Activated T-helper 9 cell treated with anti-CD3 and anti-CD28 coated beads, Interleukin-2, amount 50 U/mL, for 16 hours (primary cell): ENCODE measurements at places on chromosomes 6 and 20.

GRCh38 chr6:103570431-103570830 is 1289.3 kb downstream of the HACE1 start:
- no peak for DNase-seq

GRCh38 chr6:12602951-12603672 is 113.5 kb upstream of the PHACTR1 start:
- no peak for DNase-seq

DNA sequence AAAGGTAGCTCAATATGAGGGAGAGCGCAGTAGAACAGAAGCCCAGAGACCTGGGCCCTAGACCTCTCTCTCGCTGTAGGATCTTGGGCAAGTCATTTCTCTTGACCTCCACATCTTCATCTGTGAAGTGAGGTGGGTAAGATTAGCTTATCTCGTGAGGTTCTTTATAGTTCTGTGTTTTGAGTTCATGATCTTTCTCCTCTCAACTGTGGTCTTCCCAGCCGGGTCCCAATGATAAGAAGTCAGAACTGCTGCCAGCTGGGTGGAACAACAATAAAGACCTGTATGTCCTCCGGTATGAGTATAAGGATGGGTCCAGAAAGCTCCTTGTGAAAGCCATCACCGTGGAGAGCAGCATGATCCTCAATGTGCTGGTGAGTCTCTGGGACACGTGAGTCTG is 6.9 kb downstream of the PSMF1 start:
- no peak for DNase-seq

DNA sequence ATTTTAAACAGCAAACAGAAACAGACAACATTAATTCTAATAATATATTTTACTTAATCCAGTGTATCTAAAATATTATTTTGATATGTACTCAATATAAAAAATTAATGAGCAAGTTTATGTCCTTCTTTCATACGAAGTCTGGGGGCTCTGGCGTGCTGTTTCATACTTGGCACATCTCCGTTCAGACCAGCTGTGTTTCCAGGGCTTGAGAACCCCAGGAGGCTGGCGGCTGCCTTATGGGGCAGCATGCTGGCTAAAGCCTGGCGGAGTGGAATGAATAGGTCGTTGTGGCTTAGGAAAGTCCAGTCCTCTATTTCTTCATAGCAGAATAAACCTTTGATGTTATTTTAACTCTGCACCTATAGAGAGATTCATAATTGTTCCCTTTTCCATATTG is 43.3 kb downstream of the DUSP22 start:
- DNase-seq = no peak

GRCh38 chr6:167937948-167938911 is 59.2 kb upstream of the KIF25 start:
- DNase-seq = no peak

DNA sequence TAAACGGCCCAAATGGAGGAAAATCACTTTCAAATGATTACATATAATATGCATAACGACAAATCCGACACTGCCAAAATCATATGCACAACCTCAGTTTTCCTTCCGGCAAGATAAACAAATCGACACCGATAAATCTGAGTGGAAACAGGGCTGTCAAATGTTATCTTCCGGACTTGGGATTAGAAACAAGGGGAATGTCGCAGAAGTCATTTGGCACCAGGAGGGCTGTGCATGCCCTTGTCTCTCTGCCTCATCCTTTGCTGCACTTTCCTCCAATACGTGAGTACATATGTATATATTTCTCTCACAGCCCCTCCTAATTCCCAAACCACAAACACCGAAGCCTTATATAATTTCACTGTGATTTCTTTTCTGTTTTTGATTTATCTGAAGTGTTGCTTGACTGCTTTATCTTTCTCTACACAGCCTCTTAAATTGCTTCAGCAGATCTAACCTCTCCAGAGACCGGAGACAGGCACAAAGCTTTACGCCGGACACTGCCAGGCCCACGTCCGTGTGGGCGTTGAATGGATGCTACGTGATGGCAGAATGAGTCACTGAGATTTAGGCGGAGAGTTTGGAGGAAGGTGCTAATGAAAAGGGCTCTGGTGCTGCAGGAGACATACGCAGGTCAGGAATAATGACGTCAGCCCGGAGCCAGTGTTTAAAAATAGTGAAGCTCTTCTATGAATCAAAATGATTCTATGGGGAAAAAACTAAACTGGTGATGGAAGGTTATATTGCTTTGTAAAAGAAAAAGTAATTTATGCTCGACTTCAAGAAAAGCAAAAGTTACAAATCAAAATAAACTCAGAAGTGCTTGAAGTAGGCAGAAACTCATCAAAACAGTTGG is 21.0 kb upstream of the PRELID3B start:
- no peak for DNase-seq

DNA sequence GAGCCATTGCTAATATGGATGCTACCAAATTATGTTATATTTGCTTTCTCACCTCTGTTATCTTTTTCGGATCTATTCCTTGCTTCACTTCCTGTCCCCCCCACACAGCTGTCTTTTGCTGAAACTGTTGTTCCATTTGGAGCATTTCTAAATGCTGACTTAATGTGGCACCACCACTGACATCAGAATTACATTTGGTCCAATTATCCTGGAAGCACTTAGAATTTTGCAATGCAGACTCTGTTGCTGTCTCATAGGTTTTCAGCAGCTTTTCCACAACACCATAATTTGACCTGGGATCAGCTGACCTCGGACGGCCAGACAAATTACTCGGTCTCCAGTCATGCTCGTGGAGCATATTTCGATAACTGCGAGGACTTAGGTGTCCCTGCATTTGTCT is 12.8 kb downstream of the KIAA0408 start:
- no peak for DNase-seq

- DNase-seq = no peak
These were observed 59.7 kb upstream of the PTPN1 start for GRCh38 chr20:50450493-50450826.

GRCh38 chr6:158743033-158743651 is 76.0 kb downstream of the EZR start:
- DNase-seq = no peak

- no peak for DNase-seq
These were observed 160.7 kb downstream of the ZFAND3 start for GRCh38 chr6:37980222-37980595.

- DNase-seq = no peak
These were observed 3.5 kb upstream of the SYNJ2 start for GRCh38 chr6:157978021-157978783.

GRCh38 chr6:105492706-105493673 is 90.1 kb upstream of the PREP start:
- DNase-seq = no peak

- DNase-seq = no peak
These were observed 50.8 kb upstream of the NRN1 start for GRCh38 chr6:6057442-6058053.
